RWPE1 (cell line): ENCODE measurements at places on chromosomes 11 and 22.
A peak's percentile ranks its signal among the peaks of the same experiment; 100 is the strongest.

GRCh38 chr22:47539374-47539773 lies 776.9 kb downstream of the TBC1D22A start:
- no peak for DNase-seq

- no peak for DNase-seq
These were observed 14.6 kb downstream of the MN1 start for GRCh38 chr22:27786965-27787364.

DNA sequence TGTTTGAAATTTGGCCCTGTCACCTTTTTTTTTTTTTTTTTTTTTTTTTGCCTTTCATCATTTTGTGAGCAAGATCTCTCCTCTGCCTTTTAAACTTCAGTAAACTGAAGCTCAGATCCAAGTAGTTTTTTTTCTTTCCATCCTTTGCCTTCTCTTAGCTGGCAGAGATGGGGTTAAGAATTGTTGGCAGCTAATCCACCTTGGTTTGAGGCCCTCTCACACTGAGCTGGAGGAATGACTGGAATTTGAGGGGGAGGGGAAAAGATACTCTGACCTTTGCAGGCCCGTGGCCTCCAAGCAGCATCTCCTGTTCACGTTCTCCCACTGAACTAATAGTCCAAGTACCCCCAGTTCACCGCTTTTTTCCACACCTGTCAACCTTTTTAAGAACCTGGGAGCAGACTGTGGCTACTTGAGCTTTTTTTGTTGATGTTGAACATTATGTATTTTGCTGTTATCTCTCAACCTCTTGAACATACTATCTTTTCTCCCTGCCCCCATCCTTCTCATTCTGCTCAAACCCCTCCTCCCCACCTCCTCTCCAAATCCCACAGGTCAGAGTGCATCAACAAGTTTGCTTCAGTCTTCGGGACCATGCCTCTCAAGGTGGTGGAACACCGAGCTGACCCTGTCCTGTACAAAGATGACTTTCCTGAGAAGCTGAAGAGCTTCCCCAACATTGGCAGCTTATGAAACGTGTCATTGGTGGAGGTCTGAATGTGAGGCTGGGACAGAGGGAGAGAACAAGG lies 66.2 kb downstream of the ALX4 start:
- DNase-seq = peak; percentile 26

GRCh38 chr11:27194976-27195375 lies 154.4 kb downstream of the BBOX1 start:
- DNase-seq = no peak

GRCh38 chr11:73976451-73977151 lies 6.0 kb downstream of the UCP2 start:
- DNase-seq = no peak
